Vein endothelial cell (primary cell): ENCODE measurements at places on chromosomes 16 and 17. TPM values are rescaled to one million over a fixed set of nuclear protein-coding genes. Genes with fewer than 3 reads are reported as not detected.

The MYCBPAP gene
- total RNA-seq: 0.29 TPM in 1 of 2 replicates, not detected in the other

The CTRB2 gene
- not detected in 2 replicates for total RNA-seq

The OR2C1 gene
- total RNA-seq: not detected in 2 replicates

The ZNF276 gene
- total RNA-seq: 24.1 and 27.1 TPM in 2 replicates

The DPEP3 gene
- not detected in 2 replicates for total RNA-seq

The TCAP gene
- 0.65 and 0.67 TPM in 2 replicates for total RNA-seq

The OR3A2 gene
- not detected in 2 replicates for total RNA-seq

The VTN gene
- 0.10 TPM in 1 of 2 replicates, not detected in the other for total RNA-seq

The NDUFAB1 gene
- total RNA-seq: 104 and 112 TPM in 2 replicates

The ABCA6 gene
- 34.3 and 51.7 TPM in 2 replicates for total RNA-seq

The ARL5C gene
- not detected in 2 replicates for total RNA-seq

The PIRT gene
- total RNA-seq: not detected in 2 replicates

The DNASE1L2 gene
- total RNA-seq: 0.65 and 0.67 TPM in 2 replicates

The CENPT gene
- 30.4 and 30.5 TPM in 2 replicates for total RNA-seq

The KIF2B gene
- total RNA-seq: not detected in 2 replicates

The KRT33B gene
- not detected in 2 replicates for total RNA-seq

The CX3CL1 gene
- total RNA-seq: 7.2 and 15.4 TPM in 2 replicates

The TBC1D24 gene
- 19.9 and 20.3 TPM in 2 replicates for total RNA-seq

The CLEC3A gene
- not detected in 2 replicates for total RNA-seq

The PRSS27 gene
- under 0.01 and 1.1 TPM in 2 replicates for total RNA-seq
